ENCODE measurements at places on chromosomes 7 and 10. TPM values are rescaled to one million over a fixed set of nuclear protein-coding genes. Genes with fewer than 3 reads are reported as not detected.

The ARMC3 gene
- not detected for total RNA-seq

The ACSL5 gene
- total RNA-seq = 30.6 TPM

The LOXL4 gene
- 16.9 TPM for total RNA-seq

The TMEM176B gene
- total RNA-seq = 27.6 TPM

The ZCCHC24 gene
- total RNA-seq = 41.8 TPM

The HOXA6 gene
- total RNA-seq = 15.6 TPM

The TSPAN33 gene
- 7.0 TPM for total RNA-seq

The ASB4 gene
- total RNA-seq = 1.5 TPM

The PVRIG gene
- total RNA-seq = not detected

The CTAGE6 gene
- 0.26 TPM for total RNA-seq

The NEUROG3 gene
- not detected for total RNA-seq

The FBXO24 gene
- total RNA-seq = 2.9 TPM

The EXOC6 gene
- 4.9 TPM for total RNA-seq

The CALN1 gene
- 0.49 TPM for total RNA-seq

- no peak for DNase-seq
Measured at GRCh38 chr10:114607358-114607998, 50.6 kb downstream of the ABLIM1 start.

DNA sequence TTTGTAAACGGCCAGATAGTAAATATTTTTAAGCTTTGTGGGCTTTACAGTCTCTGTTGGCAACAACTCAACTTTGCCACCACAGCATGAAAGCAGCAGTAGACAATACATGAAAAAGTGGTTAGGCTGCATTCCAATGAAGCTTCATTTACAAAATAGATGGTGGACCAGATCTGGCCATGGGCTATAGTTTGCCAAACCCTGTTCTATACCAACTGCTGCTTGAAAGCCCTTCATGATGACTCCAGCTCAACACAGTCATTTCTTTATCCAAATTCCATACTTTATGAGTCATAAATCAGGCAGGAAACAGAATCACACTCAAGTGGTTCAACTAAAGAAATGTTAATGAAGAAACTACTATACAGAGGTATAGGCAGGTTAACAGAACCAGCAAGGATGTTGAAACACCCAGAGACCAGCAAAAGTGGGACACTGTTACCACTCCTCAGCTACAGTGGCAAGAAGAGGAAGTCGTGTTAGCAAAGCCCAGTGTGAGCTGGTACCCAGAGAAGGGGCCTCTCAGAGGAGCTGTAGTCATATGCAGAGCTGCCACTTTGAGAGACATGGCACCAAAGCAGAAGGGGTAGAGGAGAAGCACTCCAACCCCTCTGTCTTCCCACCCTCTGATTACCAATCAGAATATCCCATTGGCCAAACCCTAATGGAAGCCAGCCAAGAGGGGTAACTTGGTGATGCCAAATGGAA lies 72.5 kb downstream of the PRLHR start:
- no peak for DNase-seq

DNA sequence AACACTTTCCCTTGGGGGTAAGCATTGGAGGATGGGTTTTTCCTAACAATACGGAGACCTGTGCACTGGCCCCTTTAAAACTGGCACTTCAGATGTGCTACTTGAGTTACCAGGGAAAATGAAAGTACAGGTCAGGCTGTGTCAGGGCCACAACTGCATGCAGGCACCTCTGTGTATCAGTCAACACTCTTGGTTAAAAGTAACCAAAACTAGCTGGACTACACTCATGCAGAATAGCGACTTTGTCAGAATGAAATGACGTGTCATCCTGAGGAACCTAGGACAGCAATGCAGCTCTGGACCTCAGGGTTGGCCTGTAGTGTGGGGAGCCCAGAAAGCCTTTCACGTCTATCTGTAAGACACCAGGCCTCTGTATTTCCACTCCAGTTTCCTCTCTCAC lies 33.8 kb upstream of the SMKR1 start:
- DNase-seq = no peak

- no peak for DNase-seq
Measured at GRCh38 chr7:105222953-105223352, 165.8 kb downstream of the SRPK2 start.

DNA sequence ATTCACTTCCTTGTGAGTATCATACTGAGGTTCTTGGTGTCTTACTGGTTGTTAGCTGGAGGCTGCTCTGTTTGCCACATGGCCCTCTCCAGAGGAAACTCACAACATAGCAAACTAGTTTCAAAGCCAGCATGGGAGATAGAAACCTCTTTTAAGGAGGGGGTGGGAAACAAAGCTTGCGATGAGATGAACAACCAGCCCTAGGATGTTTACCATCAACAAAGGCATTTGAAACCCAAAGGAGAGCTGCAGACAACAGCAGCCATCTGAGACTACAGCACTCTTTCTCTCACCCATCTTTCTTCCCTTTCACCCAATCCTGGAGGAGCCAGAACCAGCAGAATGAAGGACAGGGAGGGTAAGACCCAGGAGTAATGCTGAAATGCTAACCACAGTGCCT lies 182.1 kb downstream of the NEBL start:
- DNase-seq = no peak

DNA sequence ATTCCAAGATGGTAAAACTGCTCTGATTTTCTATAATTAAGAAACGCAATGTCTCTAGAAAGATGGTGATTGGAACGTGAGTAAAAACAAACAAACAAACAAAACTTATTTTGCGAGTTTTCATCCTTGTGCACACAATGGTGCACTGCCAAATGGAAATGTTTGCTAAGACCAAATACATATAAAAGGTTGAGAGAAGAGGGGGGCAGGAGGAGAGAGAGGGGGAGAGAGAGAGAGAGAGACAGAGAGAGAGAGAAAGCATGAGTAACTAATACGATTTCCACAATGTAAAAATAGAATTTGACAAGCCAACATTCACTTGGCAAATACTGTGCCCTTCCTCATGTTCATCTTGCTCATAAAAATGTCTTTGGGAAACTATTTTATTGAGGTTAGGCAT lies 375.4 kb downstream of the CNTNAP2 start:
- no peak for DNase-seq

GRCh38 chr7:105857009-105857952 lies 19.1 kb downstream of the ATXN7L1 start:
- DNase-seq = no peak

DNA sequence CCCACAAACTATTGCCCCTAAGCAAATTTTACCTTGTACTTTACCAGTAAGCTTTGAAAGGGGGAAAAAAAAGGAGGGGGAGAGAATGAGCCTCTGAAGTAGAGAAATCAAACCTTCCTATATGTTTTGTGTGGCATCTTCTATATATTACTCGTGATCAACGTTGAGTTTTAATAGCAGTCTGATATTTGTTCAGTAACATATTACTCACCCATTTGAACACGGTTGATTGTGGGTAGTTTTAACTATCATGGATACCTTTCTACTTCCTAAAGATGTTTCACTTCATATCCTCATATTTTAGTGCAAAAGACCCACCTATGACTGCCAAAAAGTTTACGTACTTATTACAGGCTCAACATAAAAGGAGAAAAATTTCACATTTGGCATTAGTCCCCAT lies 54.5 kb downstream of the CCDC6 start:
- DNase-seq = no peak

GRCh38 chr10:8065651-8066050 lies 11.2 kb downstream of the GATA3 start:
- no peak for DNase-seq

DNA sequence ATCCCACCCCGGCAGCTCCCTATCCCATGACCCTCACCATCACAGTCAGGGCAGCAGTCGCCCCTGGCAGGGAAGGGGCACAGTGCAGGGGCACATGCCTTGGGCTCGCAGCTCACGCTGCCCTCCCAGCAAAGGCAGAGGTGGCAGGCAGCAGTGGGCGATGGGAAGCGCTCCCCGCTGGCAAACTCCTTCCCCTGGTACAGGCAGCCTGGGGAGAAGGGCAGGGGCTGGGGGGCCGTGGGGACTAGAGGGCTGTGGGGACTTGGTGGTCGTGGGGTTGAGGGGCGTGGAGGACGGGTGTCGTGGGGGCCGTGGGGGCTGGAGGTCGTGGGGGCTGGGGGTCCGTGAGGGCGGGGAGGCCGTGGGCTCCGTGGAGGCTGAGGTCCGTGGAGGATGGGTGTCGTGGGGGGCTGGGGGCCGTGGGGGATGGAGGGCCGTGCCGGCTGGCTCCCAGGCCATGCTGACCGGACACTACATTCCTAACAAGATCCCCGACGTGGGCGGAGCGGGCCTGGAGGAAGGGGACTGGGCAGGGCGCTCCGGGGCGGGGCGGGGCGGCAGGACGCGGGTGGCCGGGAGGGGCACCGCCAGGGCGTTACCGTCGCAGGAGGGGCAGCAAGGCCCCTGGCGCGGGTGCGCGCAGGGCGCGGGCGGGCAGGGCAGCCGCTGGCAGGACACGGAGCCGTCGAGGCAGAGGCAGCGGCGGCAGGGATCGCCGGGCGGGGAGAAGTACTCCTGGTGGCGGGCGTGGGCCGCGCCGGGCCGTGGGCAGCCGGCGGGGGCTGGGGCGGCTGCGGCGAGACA lies 20.0 kb downstream of the KCP start:
- no peak for DNase-seq

DNA sequence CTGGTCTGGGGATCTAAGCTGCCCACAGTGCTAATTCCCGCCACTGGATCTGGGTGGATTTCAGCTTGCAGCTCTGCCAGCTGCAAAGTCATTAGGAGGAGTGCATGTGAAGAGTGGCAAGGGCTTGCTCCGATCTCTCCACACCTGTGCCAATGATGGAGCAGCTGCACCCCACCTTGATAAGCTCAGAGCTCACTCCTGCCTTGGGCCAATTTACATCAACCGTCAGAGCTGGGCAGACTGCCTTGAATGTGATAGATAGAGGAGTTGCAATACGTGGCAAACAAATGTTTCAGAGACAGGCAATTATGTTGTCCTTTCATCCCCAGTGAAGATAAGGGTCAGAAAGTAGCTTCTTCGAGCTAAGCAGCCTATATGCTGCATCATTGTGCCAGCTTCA lies 379.9 kb downstream of the SH2D4B start:
- DNase-seq = no peak

DNA sequence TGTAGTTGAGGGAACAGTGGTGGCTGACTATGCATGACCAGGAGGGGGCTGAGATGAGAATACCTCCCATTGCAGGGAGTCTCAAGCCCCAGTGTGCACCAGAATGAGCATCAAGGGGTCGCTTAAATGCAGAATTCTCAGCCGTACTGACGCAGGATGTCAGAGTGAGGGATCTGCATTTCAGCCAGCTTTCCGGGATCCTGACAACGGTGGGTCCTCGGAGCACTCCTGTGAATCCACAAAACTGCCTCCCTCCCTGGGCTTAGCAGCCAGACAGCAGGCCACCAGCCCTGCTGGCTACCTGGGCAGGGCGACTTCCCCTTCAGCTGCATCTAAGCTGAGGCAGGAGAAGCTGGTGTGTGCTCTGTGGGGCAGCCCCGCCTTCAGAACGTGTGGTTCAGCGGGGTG lies 21.8 kb upstream of the LOXL4 start:
- DNase-seq = no peak

GRCh38 chr10:31697271-31698180 lies 231.1 kb downstream of the ARHGAP12 start:
- peak; percentile 89 for DNase-seq

DNA sequence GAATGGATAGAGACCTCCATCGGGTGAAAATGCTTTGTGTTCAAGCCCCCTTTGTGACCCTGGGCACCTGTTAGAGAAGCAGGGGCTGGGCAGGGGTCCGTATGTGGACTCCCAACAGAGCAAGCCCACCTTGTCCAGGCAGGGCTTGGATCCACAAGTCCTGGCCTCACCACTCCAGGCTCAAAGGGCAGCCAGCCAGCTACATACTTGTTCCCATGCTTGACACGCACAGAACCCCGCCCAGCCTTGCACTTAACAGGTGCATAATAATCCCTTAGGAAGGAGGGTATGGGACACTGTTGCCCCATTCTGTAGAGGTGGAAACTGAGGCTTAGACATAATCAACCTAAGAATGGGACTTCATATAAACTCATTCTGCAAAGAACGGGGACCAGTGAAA lies 160.6 kb downstream of the PRKAG2 start:
- DNase-seq = no peak

GRCh38 chr10:79052291-79053080 lies 16.3 kb upstream of the ZMIZ1 start:
- peak; percentile 12 for DNase-seq

DNA sequence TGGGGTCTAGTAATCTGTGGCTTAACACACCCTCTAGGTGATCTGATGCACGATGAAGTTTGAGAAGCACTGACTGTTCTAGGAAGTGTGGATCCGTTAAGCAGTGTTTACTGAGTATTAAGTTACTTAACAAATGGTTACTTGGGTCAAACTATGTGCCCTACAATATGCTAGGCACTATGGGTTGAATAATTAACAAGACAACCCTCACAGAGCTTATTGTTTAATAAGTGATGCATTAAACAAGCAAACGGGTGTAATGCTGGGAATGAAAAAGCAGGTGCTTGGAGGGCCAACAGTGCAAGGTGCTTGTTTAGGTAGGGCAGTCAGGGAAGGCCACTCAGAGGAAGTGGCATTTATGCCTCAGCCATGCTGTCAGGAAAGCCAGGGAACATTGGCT lies 378.0 kb upstream of the PODXL start:
- DNase-seq = no peak

- DNase-seq = peak; percentile 19
Measured at GRCh38 chr7:69564454-69565417, 33.5 kb upstream of the AUTS2 start.

GRCh38 chr10:69275444-69275843 lies 2.9 kb upstream of the HK1 start:
- no peak for DNase-seq

DNA sequence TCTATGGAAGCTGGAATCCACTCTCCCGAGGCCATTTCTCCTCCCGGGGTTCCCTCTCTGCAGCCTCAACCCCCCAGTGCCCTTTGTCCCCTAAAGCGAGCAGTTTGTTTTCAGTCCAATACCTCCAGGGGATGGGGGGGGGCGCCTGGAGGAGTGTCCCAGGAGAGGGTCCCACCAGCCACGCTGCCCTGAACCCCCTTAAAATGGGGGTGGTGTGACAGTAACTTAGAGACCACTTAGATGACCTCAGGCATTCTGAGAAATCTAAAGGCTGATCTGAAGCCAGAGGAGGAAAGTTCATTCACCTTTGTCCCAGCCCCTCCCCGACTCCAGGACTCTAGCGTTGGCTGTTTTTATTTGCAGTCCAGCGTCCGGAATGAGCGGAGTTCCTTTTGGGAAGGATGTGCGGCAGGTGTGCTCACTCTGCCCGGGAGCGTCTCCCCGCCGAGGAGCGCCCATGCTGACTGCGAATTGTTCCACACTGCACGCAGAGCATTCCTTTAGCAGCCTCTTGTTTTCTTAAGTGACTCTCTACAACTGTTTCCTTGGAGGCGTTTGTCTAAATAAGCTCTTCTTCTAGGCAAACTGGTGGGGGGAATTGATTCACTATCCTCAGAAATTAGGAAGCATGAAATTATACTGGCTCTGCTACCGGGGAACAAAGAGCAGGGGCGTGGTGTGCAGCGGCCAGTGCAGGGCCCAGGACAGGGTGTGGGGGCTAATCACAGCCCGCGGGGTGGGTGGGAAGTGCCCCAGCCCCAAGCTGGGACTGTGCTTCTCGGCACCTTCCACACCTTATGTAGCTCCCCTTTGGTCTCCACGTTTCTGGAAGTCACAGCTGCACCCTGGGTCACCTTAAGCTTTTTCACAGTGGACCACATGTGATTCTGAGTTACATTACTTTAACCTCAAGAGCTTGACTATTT lies 46.3 kb downstream of the SYPL1 start:
- DNase-seq = peak; percentile 42

Measured in uterus (tissue), 4 donors.